ENCODE measurements at places on chromosomes 13 and 19.

- DNase-seq, result no peak
Observed at GRCh38 chr13:85508683-85509329, 290.4 kb downstream of the SLITRK6 start.

GRCh38 chr19:31175564-31176348, 173.5 kb downstream of the TSHZ3 start:
- DNase-seq, result no peak

GRCh38 chr13:24356270-24356669, 46.9 kb downstream of the C1QTNF9 start:
- DNase-seq, result no peak

GRCh38 chr13:98413796-98414195, 163.1 kb downstream of the STK24 start:
- no peak for DNase-seq

- no peak for DNase-seq
Observed at GRCh38 chr13:28301839-28302238, 163.5 kb downstream of the PAN3 start.

- no peak for DNase-seq
Observed at GRCh38 chr13:46578590-46578975, 25.6 kb downstream of the LRCH1 start.

DNA sequence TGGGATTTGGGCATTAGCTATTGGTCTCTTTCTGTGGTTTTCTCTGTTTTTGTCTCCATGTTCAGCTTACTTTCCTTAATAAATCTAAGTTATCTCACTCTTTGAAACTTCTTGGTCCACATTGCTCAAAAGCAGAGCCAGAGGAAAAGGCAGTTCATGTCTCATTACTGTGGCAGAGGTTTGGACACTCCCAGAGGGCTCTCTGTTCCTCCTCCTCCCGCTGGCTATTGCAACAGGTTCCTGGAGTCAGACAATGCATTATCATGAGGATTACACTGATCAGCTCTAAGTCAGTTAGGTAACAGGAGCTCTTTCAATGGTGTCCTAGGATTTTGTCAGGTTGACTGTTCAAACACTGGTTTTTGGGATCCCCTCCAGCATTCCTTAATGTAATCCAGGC, 298.8 kb downstream of the NDFIP2 start:
- DNase-seq, result no peak

GRCh38 chr13:93862259-93862658, 617.2 kb downstream of the DCT start:
- DNase-seq, result no peak

DNA sequence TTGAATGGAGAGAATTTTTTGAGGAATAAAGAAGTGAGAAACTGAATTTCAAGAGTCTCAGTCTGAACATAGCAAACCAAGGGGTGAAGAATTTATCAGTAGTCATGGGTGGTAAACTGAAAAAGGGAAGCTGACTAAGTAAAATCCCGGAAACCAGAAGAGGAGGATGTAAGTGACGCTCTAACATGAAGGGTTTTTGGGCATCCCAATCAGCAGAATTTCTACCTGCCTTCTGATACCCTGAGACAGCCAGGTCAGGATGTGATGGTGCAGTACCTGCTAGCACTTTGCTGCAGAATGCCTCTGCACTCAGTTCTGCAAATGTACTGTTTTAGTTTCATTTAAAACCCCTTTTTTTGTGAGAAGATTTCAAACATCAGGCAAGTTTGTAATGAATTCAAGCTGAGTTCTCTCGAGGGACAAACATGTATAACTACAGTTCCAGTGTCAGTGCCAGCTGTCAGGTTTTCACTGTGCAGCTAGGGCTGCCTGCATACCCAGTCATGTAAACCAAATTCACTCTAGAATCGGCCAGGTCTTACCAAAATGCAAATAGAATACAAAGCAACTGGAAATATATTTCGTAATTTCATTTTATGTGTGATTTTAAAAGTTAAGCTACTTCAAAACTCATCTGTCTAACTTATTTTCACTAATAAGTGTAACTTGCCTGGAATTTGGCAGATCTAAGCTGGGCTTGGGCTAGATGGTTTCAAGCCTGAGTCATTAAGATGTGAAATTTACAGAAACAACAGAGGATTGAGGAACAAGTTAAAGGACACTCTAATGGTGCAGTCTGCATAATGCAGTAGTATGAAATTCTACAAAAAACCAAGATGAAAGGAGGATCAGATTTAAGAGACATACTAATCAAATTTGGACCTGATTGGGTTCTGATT, 13.8 kb downstream of the METTL21C start:
- DNase-seq, result peak; percentile 49

GRCh38 chr19:38277549-38277948, 13.2 kb downstream of the SPINT2 start:
- no peak for DNase-seq

- DNase-seq, result peak; percentile 11
Observed at GRCh38 chr19:7916103-7916954, 1.7 kb downstream of the TGFBR3L start.

GRCh38 chr13:87674247-87674738, 3.1 kb downstream of the SLITRK5 start:
- DNase-seq, result no peak
